ENCODE measurements at places on chromosomes 2 and 18.

DNA sequence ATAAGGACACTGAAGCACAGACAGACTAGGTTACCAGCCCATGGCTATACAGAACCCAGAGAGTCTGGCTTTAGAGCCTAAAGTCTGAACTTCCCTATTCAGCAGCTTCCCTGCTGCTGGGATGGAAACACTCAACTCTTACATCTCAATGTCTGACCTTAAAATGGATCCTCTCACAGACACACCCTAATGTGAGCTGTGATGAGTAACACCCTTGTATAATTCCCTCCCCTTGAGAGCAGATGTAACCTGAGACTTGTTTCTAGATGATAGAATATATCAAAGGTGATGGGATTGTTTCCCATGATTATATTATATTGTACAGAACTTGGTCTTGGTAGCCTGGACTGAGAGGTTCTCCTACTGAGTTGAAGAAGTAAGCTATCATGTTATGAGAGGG is 577.1 kb upstream of the KLHL29 start:
- no peak for DNase-seq

DNA sequence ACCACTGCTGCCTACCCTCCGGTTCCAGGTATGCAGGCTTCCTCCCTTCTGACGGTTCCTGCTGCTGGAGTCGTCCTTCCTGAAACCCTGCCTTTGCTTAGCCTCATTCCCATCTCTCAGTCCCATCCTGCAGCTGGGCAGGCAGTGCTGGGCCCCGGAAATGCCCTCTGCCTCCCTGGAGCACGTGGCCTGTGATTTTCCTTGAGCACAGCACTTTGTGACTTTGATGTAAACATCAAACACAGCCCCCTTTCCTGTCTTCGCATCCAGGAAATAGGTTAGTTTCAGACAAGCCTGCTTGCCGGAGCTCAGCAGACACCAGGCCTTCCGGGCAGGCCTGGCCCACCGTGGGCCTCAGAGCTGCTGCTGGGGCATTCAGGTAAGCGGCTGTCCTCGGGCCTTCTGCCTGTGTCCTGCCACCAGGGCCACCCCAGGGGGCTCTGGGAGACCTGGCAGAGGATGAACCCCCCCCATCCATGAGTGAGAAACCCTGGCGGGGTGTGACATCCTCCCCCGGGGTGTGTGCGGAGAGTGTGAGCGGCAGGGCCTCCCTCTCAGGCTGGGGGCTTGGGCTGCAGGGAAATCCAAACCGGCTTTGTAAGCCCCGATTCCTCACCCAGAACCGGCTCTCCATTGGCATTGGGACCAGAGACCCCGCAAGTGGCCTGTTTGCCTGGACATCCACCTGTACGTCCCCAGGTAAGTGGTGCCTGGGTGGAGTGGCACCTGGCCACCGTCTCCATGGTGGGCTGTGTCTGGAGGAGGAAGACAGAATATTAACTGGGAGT is at the start of gene ZAP70:
Gene ZAP70, plus strand, starts transcription at position 281 of the 788 bp plus-strand sequence. CDS start 10,461 bp downstream, outside the sequence.
- DNase-seq = peak; percentile 73

DNA sequence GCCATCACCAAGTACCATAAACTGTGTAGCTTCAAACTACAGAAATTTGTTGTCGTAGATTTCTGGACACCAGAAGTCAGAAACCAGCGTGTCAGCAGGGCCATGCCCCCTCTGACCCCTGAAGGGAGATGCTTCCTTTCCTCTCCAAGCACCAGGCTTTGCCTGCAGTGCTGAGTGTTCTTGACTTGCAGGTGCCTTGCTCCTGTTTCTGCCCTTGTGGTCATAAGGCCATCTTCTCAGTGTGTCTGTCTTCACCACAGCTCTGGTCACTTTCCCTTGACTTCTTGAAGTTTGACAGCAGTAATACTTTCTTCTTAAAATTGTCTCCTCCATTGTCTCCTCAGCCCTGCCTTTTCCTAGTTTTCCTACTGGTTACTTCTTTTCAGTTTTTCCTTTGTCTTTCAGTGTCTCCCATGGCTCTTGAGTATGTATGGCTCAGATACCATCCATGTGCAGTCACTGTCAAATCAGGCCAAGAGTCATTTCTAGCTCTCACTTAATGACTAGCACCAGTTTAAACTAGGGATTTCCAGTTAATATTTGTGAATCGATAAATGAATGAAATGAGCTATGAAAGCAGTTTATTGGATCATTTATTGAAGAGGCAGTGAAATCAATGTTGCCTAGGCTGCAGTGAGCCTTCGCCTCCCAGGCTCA is 91.2 kb upstream of the RANBP2 start:
- no peak for DNase-seq

DNA sequence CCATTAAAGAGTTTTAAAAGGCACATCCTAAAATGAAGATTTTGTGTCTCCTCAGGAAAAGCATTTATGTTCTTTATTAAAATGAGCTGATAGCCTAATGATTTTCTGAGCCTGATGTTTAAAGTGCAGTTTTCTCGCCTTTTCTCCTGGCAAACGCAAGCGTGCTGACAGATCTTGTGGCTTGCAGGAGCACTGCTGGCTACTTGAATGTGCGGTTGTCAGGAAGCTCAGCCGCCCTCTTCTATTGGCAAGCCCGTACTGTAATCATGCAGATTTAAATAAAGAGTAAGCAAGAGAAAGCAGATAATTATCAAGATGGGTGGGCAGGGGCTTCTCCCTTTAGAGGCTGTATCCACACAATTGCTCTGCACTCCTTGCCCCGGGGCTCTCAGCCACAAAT is 139.5 kb upstream of the SPHKAP start:
- DNase-seq = no peak

DNA sequence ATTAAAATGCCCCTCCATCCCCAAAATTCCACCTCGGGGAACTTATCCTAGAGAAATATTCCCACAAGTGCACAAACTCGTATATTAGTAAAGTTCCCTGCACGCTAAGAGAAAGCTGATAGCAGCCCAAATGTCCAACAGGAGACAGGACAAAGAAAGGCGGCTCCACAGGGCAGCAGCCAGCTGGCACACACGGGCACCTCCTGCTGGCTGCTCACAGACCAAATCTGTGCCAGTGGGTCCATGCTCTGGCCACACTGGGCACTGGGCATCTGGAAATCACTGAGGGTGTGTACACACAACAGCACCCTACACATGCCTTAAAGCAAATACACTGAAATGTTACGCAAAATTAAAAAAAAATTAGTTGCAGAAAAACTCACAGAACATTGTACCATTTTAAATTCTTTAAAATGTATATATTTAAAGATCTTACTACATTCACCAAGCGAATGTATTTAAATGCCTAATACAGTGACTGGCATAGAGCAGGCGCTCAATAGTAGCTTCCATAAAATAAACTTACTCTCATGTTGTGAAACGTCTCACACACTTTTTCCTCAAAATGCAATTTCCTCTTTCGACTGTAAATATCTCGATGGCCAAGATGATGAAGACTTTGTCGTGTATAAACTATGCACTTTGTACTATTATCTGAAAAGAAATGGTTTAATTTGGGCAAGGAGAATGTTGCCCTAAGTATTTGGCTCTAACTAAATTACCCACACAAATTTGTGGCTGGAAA is 19.4 kb downstream of the ZNF516 start:
- no peak for DNase-seq

All from naive thymus-derived CD8-positive, alpha-beta T cell (primary cell).